Stimulated activated CD4-positive, alpha-beta T cell treated with anti-CD3 and anti-CD28 coated beads, Interleukin-4, amount 100 ng/mL, for 4 hours (primary cell): ENCODE measurements at places on chromosomes 5 and 9.

GRCh38 chr9:3768286-3768685 is 242.5 kb upstream of the RFX3 start:
- no peak for DNase-seq

GRCh38 chr5:32597041-32597629 is 11.8 kb downstream of the SUB1 start:
- DNase-seq = no peak

- DNase-seq = no peak
Measured at GRCh38 chr5:31918739-31919138, 255.4 kb downstream of the GOLPH3 start.

GRCh38 chr9:112252194-112252593 is 77.1 kb upstream of the SUSD1 start:
- DNase-seq = no peak

DNA sequence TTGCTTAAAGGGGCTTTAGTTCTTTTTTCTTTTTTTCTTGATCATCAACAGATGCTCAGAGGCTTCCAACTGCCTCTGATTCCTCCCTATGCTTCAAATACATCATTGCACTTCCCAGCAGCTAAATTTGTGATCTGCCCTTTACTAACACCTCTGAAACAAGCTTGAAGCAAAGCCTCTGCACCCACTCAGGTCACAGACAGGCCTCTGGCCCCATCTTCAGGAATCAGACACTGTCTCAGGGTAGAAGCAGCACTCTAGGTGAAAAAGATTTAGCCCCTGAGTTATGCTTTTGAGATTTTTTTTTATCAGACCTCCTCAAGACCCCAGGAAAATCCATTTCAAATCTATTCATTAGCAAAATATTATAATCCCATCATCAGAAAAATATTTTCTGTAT is 91.5 kb downstream of the MAMDC2 start:
- no peak for DNase-seq

DNA sequence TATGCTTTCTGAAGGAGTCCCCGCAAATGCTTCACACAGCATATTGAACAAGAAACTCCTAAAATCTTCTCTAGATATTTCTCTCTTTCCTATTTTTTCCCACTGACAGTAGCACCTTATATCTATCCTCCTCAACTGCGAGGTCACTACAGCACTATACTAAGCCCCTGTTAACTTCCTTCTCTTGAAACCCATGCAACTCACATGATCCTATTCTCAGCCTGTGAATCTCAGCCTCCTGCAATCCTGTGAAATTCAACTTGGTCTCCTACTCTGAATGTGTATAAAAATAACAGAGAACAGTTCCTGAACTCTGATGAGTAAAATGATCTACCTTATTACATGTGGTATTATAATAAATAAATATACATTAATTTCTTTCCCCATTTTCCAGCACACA is 6.1 kb upstream of the PLGRKT start:
- no peak for DNase-seq

DNA sequence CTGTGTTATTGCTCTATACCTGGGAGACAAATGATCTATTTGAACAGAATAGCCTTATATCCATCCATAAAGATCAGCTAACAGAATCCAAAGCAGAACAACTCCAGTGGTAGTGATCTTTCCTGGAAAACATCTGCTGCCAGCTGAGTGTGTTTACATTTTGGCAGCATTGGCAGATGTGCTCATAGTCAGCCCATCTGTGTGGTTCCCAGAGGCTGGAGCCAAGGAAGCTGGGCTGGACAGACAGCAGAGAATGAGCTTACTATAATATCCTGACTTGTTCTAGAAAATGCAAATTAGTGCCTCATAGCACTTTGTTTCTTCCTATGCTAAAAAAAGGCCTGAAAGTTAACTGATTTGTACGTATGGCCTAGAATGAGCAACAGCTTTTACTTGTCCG is 99.7 kb downstream of the ST8SIA4 start:
- no peak for DNase-seq

GRCh38 chr5:124888050-124888506 is 141.6 kb upstream of the ZNF608 start:
- DNase-seq = no peak

DNA sequence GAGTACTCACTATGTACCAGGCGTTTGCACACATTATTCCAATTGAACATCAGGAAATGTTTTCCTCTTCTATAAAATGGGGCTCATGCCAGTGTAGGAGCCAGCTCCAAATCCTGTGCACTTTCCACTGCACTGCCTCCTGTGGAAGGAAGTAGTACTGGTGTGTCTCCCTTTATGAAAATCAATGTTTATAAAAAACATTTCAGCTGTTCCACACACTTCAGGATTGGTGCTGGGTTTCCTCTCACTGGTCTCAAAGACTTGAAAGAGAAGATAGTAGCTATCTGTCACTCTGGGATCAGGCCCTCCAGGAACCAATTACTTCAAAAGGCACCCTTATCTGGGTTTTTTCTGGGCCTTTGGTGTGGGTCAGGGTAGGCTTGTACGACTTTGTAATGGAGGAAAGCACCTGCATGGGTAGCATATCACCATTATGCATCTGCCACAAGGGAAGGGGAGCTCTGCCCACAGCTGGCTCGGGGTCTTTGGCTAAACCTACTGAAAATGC is 32.5 kb downstream of the RAB14 start:
- no peak for DNase-seq

- no peak for DNase-seq
Measured at GRCh38 chr9:122988920-122989621, 44.4 kb upstream of the GPR21 start.

DNA sequence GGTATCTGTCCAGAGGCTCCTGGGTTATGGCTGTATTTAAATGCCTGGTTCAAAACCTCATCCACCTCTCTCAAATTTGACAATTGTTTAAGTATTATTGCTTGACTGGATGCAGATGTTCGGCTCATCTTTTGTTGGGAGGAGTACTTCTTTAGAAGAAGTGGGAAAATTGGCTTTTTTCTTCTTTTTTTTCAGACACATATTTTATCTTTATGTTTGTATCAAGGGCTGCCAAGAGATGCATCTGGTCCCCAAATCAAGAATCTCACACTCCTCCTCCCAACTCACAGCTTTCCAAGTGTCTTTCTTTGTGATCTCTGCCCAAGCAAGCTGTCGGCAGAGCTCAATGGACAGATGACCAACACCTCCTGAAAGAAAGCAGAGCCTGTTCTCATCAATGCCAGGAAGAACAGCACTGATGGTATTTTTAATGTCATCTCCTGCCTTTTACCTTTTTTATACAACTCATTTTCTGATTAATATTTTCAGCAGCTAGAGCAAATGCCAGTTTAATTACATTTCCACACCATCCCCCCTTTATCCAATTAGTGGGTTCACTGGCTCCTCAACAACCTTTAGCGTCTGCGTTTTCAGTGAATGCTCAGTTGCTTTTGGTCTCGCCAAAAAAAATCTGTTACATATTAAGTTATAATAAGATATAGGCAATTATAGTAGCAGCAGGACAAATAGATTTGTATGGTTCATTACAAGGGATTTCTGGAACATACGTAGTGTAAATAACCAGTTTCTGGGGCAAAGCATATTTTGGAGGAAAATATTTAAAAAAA is 110.3 kb upstream of the SLIT3 start:
- no peak for DNase-seq

GRCh38 chr9:110758201-110758600 is 89.6 kb downstream of the MUSK start:
- DNase-seq = no peak

- no peak for DNase-seq
Measured at GRCh38 chr5:17434982-17435381, 63.0 kb upstream of the TAF11L2 start.

- DNase-seq = no peak
Measured at GRCh38 chr9:107312376-107313050, 29.4 kb downstream of the RAD23B start.

GRCh38 chr5:127757576-127757975 is 54.4 kb downstream of the CCDC192 start:
- DNase-seq = no peak

GRCh38 chr9:28951945-28952344 is 1378.7 kb upstream of the C9orf72 start:
- no peak for DNase-seq

DNA sequence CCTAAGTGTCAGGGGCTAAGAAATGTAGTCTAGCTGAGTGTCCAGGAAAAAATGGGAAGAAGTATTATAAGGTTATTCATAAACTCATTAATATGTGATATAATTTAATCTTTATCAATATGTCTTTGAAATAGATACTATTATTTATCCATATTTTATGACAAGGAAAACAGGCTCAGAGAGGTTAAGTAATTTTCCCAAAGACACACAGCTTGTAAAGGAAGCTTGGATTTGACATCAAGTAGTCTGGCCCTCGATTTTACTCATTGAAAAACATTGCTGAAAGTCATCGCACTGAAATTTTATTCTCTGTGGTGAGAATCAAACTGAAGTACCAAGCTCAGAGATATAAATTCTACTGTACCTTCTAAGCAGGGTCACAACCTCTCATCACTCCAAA is 276.9 kb downstream of the MSX2 start:
- no peak for DNase-seq

DNA sequence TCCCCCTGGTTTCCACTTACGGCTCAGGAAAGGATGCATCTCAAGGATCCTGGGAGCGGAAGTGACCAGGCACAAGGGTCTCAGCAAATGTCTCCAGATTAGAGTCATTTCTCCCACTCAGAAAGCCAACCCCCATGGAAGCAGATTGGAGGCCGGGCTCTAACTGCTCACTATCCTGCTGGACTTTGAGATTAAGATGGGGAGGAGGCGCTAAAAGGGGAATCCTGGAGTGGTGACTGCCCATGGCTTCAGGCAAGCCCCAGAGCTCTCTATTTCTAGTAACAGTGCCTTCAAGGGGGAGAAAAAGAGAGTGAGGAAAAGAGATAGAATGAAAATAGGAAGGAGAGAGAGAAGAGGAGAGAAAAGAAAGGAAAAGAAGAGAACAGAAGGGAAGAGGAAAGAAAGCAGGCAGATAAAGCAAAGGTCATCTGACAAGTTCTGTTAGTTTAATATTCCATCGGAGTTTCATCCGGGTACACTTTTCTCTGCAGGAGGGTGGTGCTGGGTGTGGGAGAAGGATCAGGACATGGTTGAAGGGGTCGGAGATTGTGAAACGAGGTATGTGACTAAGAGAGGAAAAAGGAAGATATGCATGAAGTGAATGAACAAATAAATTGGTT is at the start of gene AGXT2:
Gene AGXT2 (minus strand): TSS at position 165 of the 620 bp plus-strand sequence. CDS start 57 bp downstream, at position 108.
- DNase-seq = no peak

- DNase-seq = no peak
Measured at GRCh38 chr5:149213264-149213880, 58.3 kb upstream of the AFAP1L1 start.

GRCh38 chr9:14043483-14043882 is 270.5 kb downstream of the NFIB start:
- DNase-seq = no peak

- DNase-seq = no peak
Measured at GRCh38 chr5:108083232-108083631, 298.7 kb downstream of the FBXL17 start.

DNA sequence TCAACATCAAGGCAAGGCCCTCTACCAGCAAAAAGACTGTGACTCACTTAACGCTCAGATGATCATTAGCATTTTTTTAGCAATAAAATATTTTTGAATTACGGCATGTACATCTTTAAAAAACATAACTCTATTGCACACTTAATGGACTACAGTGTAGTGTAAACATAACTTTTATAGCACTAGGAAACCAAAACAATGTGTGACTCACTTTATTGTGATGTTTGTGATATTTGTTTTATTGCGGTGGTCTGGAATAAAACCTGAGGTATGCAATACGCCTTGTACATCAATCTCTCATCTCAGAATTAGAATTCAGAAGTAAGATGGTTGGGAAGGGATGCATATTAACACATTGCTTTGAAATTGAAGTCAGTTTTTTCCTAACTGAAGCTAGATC is 106.9 kb upstream of the PTCH1 start:
- no peak for DNase-seq

DNA sequence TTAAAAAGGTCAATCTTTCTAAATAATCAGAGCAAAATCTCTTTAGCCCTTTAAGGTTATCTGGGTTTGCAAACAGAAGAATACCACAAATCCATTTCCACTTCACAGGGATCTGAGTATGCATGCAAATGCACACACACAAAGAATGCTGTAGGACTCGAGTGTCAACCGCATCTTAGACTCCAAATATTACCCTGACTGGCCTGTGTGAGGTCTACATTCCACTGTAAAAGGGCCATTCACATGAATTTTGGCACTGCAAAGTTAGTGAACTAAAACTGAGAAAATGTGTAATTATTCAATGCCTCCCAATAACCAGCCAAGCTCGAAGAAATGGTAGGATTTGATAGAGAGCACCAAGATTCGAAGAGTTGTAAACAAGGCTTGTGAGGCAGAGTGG is 199.9 kb downstream of the AGTPBP1 start:
- no peak for DNase-seq

- DNase-seq = no peak
Measured at GRCh38 chr5:154860123-154860522, 1.7 kb downstream of the CNOT8 start.

GRCh38 chr5:59599729-59600128 is 293.8 kb downstream of the PDE4D start:
- DNase-seq = no peak

DNA sequence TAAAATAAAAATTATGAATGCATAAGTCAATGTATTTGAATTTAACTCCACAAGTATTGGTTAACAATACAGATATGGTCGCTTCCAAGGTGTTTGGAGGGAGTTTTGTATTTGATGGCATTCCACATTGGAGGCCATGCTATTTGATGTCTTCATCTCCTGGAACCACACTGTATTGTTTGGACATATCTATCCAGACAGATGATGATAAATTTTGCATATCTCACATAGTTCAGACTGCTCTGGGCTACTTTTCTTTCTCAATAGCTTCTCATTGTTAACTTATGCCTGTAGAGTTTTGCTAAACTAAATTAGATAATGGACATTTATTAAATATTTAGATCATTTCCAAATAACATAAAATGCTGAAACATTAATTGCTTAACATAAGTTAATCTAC is 58.0 kb downstream of the CDKN2A start:
- DNase-seq = no peak

DNA sequence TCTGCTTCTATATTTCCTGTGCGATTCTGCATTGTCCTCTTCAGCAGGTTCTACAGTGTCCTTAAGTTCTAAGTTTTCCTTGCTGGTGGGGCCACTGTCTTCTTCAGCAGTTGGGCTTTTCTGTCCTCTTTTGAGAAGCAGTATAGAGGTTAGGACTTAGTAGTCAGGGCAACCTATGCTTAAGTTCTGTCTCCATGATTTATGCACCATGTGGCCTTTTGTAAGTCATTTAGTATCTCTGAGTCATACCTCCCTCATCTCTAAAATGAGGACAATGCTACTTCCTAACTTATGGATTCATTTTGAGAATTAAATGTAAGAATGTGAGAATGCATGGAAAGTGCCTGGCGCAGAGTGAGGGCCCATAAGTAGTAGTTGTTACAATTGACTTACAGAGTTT is 46.8 kb downstream of the GRIN3A start:
- DNase-seq = no peak

DNA sequence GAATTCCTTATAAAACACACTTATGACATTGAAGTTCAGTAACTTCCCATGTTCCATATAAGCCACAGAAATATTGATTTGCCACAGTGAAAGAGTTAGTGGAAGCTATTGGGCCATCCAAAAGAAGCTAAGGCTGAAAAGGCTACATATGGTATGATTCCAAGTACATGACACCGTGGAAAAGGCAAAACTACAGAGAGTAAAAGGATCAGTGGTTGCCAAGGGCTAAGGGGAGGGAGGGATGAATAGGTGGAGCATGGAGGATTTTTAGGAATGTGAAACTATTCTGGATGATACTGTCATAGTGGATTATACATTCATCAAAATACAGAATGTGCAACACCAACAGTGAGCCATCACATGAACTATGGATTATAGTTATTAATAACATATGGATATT is 109.7 kb downstream of the F2RL2 start:
- DNase-seq = no peak
